ENCODE measurements at places on chromosomes 5 and 9.

- no peak for DNase-seq
Measured at GRCh38 chr5:73687357-73687756, 61.4 kb downstream of the ARHGEF28 start.

DNA sequence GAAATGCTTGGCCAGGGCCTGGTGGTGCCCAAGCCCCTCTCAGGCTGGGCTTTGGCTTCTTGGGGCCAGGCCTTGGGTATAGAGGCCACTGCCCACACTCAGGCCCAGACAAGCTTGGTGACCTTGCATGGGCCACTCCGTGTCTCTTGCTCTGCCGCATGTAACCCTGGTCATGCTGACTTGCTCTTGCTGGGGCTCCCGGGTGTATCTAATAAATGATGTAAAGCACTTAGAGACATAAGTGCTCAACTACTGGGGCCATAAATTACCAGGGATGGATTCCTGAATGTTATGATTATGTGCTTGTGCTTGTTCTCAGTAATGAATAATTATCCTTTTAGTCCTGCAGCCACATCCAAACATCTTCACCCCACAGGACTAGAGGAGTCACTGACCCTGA lies 54.0 kb downstream of the C5orf15 start:
- no peak for DNase-seq

DNA sequence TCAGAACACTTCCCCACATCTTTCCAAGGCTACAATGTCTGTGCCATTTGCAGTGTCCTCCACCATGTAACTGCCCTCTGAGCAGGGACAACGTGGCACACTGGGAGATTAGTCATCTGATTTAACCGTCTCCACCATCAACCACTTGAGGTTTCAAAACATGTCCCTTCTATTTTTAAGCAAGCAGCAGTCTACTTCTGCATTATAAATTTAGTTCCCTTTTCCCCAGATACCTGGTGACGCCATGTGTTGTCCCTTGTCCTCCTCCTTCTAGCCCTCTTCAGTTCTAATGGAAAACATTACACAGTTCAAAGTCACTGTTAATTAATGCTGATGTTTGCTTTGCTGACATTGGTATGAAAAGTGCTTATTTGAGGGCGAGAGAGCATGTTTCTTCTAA lies 52.8 kb downstream of the ATP10B start:
- no peak for DNase-seq

DNA sequence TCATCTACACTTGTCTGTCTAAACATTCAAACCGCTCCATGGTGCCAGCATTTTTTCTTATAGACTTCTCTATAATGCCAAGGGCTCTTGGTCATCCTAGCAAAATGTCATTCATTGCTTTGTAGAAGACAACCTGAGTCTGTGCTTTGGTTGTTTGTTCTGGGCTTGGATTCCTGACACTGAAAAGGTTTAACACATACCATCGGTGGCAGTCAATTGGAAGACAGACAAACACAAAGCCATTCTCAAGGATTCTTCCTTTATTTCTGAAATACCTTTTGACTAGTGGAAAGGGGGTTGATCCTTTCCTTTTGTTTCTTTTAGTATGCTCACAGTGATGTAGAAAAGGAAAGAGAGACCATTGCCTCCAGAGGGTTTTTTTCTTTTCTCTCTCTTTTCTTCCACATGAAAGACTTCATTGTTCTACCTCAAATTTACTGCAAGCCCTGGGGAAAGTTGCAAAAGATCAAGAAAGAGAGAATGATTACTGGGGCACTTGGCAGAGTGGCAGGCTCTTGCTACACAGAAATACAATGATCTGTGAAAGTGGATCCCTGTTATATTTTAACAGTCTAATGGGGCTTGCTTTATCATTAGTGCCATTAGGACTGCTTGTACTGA lies 66.4 kb upstream of the TMC1 start:
- DNase-seq, result no peak

- no peak for DNase-seq
Measured at GRCh38 chr9:7984203-7984602, 184.6 kb upstream of the DMAC1 start.

GRCh38 chr5:15023846-15024245 lies 152.3 kb upstream of the ANKH start:
- no peak for DNase-seq

DNA sequence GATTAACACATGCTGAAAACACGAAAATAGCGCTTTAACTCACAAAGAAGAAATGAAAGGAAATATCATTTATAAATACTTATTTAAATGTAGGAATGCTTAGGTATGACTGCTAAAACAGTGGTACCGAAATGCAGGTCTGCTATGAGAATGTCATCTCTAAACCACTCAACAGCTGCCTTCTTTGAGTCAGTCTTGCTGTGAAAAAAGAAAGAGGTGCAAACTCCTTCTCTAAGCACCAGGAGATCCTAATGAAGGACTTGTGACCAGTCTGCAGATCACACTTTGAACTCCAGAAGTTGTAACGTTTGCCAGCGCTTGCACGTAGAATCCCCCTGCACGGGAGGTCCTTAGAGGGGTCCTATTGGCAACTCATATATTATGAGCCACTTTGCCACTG lies 86.6 kb downstream of the TRIO start:
- DNase-seq, result no peak

DNA sequence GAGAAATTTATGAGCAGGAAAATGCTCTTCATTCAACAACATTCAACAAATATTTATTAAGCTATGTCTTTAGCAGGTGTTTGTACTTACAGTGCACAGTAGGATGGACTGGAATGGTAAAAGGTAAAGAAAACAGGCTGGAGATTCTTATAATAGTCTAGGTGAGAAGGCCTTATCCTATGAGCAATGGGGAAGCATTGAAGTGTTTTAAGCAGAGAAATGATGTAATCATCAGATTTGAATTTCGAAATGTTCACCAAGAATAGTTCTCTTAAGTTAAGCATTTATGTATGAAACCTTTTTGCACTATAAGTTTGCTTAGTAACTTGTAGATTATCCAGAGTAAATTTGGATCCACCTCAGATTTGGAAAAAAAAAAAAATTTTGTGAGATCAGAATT lies 209.3 kb downstream of the NR3C1 start:
- DNase-seq, result no peak

GRCh38 chr9:28976684-28977083 lies 1403.4 kb upstream of the C9orf72 start:
- DNase-seq, result no peak

DNA sequence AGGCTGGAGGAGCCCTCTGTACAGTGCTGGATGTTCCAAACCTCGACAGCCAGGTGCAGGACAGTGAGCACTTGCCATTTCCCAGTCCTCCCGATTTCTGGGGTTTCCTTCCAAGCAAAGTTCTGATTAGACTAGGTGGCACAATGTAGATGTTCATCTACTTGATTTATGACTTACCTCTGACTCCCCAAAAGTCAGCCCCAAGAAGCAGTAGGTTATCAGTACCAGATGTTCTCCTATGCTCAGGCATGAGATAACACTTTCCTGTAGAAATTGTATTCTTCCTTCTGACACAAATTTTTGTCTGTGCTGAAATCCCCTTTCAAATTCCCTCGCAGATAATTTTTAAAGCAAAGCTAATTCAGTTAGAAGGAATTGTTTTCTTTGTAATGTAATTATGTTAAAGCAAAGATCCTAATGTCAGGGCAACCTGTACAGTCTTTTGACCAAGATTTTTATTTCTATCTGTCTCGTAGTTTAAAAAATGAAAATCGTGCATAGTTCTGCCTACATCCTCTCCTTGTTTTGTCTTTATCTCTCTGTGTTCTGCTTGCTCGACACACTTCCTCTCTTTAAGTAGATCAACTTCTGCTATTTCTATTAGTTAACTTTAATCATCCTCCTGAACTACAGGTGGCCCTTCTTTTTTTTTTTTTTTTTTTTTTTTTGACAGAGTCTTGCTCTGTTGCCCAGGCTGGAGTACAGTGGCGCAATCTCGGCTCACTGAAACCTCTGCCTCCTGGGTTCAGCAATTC lies 102.4 kb upstream of the PJA2 start:
- DNase-seq, result no peak

DNA sequence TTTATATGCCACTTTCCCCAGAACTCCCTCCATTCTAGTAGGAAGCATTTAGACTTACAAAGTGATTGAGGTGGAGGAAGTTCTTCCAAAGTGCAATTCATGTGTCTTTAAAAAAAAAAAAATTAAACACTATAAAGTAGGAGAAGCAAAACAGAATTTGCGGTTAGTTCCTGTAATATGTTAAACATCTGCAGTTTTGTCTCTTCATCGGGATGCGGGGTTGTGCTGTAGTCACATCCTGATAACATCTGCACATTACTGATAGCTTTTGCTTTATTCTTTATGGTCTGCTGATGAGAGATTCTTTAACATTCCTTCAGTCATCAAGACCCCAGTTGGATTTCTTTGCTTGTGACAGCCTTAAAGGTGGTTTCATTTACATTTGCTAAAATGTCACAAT lies 694.3 kb downstream of the NR2F1-AS1 start:
- DNase-seq, result no peak

GRCh38 chr5:145978171-145978570 lies 41.8 kb downstream of the SH3RF2 start:
- DNase-seq, result no peak

GRCh38 chr5:74275171-74275992 lies 365.1 kb downstream of the ENC1 start:
- DNase-seq, result no peak

GRCh38 chr9:21550392-21550791 lies 68.3 kb upstream of the IFNE start:
- no peak for DNase-seq

DNA sequence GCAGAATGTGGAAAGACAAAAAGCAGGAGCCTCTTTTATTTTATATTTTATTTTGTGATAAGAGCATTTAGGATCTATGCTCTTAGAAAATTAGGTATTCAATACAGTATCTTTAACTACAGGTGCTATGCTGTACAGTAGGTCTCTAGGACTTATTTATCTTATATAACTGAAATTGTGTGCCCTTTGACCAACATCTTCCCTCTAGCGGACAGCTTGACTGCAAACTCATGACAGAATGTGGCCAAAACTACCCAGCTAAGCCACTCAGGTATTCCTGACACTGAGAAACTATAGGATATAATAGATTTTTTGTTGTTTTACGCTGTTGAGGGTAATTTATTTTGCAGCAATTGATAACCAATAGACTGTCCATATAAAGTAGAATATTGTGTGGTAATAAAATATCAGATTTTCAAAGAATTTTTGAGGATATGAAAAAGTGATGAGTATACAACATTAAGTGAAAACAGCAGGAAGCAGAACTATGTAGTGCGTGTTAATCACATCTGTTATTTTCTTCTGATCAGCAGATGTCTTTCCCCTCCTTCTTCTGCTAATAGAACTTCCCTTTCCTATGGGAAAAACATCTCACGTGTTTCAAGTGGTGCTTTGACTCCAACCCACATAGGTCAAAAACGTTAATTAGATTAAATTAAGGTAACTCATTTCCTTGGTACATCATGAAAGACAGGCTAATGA lies 69.9 kb upstream of the SELENOP start:
- DNase-seq, result no peak

- no peak for DNase-seq
Measured at GRCh38 chr5:37208883-37209797, 40.0 kb downstream of the CPLANE1 start.

- DNase-seq, result no peak
Measured at GRCh38 chr5:94125107-94125506, 383.7 kb upstream of the POU5F2 start.

GRCh38 chr5:78806544-78806943 lies 158.0 kb upstream of the LHFPL2 start:
- no peak for DNase-seq

DNA sequence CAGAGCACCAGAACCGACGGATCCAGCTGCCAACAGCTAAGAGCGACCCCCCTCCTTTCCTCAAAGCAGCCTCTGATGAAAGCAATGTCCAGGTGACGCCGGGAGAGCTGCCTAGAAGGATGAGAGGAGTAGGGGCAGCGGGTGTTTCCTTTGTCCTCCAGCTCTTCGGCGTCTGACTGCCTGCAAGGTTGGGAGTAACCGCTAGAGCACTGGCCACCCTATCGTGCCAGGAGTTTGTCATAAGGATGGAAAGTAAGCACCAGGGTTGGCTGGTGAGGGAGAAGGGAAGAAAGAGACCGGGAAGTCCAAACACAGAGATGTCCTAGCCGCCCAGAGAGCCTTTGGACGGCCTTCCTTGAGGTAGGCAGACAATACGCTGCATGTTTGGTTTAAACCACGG lies 10.8 kb downstream of the MRPL36 start:
- DNase-seq, result no peak

GRCh38 chr9:8585036-8585435 lies 785.5 kb upstream of the DMAC1 start:
- no peak for DNase-seq

DNA sequence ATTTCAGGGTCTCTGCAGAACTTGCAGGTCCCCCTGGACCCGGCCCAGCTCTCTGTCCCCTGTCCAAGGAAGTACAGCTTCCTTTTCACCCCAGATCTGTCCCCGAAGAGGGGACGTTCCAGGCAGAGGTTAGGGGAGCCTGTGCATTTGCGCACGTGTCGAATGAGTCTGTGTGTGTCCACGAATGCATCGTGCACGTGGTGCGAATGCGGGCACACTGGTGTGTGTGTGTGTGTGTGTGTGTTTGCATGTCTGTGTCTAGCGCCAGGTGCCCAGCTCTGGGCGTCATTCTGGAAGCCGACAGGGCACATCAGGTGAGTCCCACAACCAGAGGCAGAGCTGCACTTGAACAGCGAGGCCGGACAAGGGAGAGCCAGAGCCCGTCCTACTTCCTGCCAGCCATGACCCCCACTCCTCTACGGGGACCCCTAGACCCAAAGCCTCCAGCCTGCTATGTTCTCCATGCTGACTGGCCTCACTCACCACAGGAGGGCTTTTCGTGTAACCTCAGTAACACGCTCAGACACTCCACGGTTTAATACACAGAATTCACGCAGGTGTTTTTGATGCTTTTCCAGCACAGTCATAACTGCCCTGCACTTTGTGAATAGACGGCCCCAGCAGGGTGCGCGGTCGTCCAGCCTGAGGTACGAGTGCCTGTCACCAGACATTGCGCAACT lies 41.3 kb upstream of the CACNA1B start:
- DNase-seq, result no peak

DNA sequence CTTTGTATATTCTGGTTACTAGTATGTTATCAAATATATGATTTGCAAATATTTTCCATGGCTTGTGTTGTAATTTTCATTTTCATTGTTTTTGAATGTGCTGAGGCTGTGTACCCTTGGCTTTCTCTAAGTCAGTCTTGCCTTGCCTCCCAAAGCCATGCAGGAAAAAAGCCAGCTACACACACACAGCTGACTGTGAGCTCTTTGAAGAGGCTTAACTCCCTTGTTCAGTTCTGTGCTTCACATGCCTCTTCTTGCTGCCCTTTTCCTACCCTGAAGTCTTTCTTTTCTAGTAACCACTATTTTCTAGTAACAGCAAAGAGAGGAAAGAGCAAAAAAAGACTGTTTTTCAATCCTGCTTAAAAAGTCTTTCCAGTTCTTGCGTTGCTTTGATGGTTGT lies 53.9 kb downstream of the KCNN2 start:
- DNase-seq, result no peak

- no peak for DNase-seq
Measured at GRCh38 chr9:72477930-72478518, 43.4 kb upstream of the TMC1 start.

GRCh38 chr5:24365406-24365805 lies 279.4 kb downstream of the CDH10 start:
- no peak for DNase-seq
